CD8-positive, alpha-beta memory T cell (primary cell): ENCODE measurements at places on chromosomes 6 and 20.

GRCh38 chr6:132494954-132495353 lies 18.0 kb downstream of the STX7 start:
- DNase-seq, result no peak

GRCh38 chr6:68158256-68158655 lies 476.8 kb upstream of the ADGRB3 start:
- no peak for DNase-seq

GRCh38 chr20:63980317-63980805 lies 571 bp upstream of the PRPF6 start:
- peak; percentile 67 for DNase-seq

GRCh38 chr20:58721951-58722778 lies 29.6 kb downstream of the NPEPL1 start:
- no peak for DNase-seq

DNA sequence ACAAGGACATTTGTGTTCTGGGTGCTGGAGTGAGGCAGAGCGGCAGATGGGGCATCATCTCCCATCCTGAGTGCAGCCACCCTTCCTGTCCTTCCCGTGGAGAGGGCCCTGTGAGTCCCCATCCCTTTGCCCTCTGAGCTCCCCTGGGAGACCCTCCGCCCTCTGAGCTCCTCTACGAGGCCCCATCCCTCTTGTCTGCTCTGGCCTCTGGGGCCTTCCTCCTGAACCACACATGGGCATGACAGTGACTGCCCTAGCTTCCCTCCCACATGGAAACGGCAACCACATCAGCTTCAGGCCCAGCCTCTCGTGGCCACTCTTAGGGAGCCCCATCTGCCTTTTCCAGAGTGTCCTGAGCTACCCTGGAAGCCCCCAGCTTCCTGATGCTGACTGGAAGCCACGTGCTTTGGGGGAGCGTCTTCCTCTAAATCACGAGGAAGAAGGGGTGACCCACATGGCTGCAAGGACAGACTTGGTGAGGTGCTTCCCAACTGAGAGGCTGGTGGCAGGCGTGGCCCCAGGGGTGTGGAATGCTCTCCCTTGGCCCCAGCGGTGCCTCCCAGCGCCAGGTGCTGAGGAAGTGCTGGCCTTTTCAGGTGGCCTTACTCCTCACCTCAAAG lies 52.6 kb downstream of the GINS1 start:
- no peak for DNase-seq

- DNase-seq, result peak; percentile 82
Measured at GRCh38 chr6:31546339-31546957, at the start of gene ATP6V1G2. Gene ATP6V1G2, minus strand, starts transcription at chr6:31546608. Its CDS starts 49 bp downstream, at chr6:31546559.

- no peak for DNase-seq
Measured at GRCh38 chr20:17485017-17485416, 46.2 kb downstream of the BFSP1 start.

DNA sequence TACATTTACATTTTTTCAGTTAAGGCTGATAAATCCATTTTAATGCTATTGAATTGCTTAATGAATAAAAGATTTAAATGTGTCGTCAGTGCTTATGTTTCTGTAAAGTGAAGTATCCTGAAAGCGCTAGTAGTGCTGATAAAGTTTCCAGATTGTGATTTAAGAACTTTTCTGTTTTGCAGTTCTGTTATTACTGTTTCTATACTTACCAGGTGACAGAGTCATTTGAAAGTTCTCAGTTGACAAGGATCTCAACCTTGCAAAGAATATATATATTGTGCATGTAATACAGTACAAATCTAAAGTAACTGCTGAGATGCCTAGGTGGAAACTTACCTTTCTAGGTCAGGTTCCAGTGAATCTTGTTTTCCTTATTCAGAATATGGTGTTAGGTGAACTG lies 201.8 kb downstream of the ARID1B start:
- no peak for DNase-seq

GRCh38 chr6:1908784-1909183 lies 299.1 kb downstream of the FOXC1 start:
- no peak for DNase-seq

DNA sequence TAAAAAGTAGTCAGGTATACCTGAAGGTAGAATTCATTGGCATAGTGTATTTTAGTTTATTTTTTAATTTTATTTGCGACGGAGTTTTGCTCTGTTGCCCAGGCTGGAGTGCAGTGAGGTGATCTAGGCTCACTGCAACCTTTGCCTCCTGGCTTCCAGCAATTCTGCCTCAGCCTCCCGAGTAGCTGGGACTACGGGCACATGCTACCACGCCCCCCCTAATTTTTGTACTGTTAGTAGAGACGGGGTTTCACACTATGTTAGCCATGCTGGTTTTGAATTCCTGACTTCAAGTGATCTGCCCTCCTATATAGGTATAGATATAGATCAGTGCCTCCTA lies 102.8 kb upstream of the PRSS16 start:
- DNase-seq, result no peak

GRCh38 chr6:89941763-89942497 lies 47.7 kb downstream of the GJA10 start:
- no peak for DNase-seq
